ENCODE measurements at places on chromosomes 7 and 10.

DNA sequence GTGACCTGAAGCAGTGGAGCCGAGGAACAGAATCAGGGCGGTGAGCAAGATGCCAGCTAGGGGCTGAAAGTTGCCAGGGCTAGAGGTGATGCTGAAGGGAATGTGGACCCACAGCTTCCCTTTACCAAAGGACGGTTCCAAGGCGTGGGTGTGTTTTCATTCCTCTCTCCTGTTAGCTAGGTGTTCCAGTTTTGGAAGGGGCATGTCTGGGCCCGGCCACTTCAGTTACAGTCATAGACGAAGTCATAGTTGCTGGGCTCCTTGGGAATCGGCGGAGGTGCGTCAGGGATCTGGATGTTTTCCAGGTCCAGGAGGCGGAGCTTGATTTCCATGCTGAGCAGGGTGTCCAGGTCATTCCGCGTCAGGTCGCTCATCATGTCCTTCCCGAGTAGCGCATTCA lies 131.0 kb upstream of the AOAH start:
- DNase-seq, result no peak

- no peak for DNase-seq
Measured at GRCh38 chr7:143954135-143954534, 509 bp upstream of the OR2F1 start.

GRCh38 chr10:116866987-116867595 lies 17.8 kb downstream of the ENO4 start:
- no peak for DNase-seq

- DNase-seq, result no peak
Measured at GRCh38 chr7:143258831-143259230, 4.4 kb upstream of the GSTK1 start.

DNA sequence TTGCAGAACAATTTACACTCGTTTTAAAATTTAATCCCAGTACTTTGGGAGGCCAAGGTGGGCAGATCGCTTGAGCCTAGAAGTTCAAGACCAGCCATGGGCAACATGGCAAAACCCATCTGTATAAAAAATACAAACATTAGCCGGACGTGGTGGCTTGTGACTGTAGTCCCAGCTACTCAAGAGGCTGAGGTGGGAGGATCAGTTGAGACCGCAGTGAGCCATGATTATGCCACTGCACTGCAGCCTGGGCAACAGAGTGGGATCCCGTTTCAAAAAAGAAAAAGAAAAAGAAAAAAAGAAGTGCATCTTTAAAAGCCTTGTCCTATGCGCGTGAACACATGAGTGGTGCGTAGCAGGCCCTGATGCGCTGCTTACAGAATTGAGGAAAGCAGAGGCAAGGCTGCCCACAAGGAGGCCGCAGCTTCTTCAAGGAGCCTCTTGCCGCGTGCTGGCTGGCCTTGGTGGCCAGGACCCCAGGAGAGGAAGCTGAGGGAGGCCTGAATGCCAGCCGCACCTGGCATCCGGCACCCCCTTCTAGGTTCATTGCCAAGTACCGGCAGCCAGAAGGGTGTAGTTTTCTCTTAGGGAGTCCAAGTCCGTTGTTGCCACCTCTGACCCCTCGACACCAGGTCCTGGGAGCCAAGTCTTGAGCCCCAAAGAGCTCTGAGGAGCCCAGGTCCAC lies 124.5 kb downstream of the UBE2H start:
- no peak for DNase-seq

DNA sequence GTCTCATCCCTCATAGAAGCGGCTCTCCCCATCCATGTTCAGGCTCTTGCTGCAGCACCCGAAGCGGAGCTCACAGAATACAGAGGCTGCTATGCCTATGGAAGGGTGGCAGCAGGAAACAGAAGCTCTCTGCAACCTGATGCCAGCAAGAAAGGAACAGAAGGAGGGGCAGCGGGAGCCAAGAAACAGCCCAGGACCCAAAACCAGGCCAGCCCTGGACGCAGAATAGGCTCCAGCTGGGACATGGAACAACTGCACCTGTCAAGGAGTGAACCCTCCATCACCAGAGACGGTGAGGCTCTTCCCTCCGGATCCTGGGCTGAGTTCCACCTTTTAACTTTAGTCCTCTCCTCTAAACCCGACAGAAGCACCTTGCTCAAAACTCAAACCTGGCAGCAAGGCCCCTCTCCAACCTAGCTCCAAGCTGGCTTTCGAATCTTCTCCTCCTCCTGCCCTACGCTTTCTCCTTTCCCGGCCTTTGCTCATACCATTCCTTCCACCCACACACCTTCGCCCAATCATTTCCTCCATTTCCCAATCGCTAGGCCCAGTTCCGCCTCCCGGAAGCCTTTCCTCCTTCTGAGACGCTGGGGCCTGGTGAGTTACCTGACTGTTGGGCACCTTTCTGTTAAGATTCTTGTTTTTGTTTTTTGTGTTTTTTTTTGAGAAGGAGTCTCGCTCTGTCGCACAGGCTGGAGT lies 122.8 kb upstream of the ZNF92 start:
- DNase-seq, result no peak

DNA sequence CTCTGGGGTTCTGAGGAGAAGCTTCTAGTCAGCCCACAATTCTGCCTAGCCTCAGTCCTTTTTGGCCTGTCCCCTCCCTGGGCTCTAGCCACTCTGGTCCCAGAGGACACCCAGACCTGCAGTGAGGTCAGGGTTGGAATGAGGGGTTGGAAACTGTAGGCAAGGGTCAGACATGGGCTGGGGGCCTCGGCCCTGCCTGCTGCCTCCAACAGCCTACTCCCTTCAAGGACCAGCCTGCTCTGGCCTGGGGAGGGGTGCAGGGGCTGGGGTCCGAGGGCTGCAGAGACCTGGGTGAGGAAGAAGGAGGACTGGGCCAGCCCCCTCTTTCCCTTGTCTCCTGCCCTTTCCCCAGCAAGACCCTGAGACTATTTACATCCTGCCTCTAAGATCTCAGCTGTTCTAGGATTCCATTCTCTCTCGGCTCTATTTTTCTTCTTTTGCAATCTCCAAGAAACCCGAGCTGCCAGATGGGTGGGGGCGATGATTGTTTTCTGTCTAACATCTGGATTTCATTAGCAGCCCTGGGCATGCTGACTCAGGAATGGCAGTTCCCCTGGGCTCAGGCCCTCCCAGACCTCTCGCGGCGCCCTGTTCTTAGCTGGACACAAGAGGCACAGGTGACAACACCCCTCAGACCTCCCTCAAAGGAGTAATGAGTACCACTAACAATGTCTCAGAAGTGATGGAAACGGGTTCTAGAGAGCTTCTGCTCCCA lies 23.1 kb downstream of the ZCCHC24 start:
- DNase-seq, result no peak

GRCh38 chr10:45585131-45585530 lies 87.4 kb downstream of the ZFAND4 start:
- DNase-seq, result no peak

- no peak for DNase-seq
Measured at GRCh38 chr7:98641646-98642500, 24.8 kb downstream of the NPTX2 start.
